ENCODE measurements at places on chromosomes 2 and 18.

- DNase-seq, result no peak
Observed at GRCh38 chr18:62186499-62186773, 420 bp downstream of the PIGN start.

GRCh38 chr2:10097352-10098148, 17.3 kb upstream of the CYS1 start:
- DNase-seq, result peak; percentile 58

DNA sequence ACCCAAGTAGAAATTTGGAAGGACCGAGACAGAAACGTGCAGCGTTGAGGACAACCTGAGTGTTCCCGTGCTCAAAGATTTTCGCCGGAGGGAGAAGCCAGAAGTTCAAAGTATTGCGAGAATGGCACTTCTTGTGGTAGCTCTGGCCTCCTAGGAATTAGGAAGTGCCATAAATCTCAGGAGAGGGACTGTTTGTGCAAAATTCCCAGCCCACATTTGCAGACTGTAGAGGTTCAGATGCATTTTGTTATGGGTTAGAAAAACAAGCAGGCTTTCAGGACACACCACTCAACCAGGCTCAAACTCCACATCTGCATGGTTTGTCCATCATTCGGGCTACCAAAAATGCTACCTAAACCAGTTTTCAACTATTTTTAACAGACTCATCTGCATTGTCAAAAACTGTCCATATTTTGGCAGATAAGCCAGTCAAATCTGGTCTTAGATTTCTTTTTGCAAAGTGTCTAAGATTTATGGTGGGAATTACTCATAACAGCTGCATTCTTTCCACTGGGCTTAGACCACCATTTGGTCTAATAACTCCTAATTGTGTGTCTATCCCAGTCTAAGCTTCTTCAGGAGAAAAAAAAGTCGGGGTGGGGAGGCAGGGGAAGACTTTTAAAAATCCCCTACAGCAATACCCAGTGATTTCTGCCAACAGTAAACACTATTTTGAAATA, 422.9 kb downstream of the ARHGAP15 start:
- no peak for DNase-seq

- DNase-seq, result no peak
Observed at GRCh38 chr2:15889442-15890123, 50.8 kb upstream of the MYCN start.

DNA sequence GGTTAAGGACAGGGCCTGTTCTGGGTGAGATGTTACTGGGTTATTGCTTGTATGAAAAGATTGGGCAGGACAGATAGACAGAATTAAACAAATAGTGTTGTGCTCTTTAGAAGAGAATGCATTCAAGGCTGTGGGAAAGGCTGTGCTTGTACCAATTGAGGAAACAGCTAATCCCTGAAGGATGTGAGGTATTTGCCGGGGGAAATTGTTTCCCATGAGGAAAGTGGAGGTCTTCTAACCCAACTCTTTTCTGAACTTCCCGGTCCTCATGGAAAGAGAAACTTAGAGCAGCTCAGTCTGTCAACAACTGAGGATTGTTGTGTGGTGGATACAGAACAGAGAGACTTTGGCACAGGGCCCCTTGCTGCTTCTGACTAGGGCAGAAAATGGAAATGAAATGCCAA, 9.5 kb downstream of the SLC1A4 start:
- no peak for DNase-seq

All from amniotic stem cell (primary cell).